Stimulated activated CD4-positive, alpha-beta T cell treated with anti-CD3 and anti-CD28 coated beads, Interleukin-12 subunit alpha, Interleukin-12 subunit beta, amount 100 ng/mL, for 24 hours (primary cell): ENCODE measurements at places on chromosomes 7 and 10.

- DNase-seq = no peak
Measured at GRCh38 chr7:14170872-14171271, 181.4 kb upstream of the ETV1 start.

- no peak for DNase-seq
Measured at GRCh38 chr7:30987936-30988335, 24.2 kb downstream of the GHRHR start.

DNA sequence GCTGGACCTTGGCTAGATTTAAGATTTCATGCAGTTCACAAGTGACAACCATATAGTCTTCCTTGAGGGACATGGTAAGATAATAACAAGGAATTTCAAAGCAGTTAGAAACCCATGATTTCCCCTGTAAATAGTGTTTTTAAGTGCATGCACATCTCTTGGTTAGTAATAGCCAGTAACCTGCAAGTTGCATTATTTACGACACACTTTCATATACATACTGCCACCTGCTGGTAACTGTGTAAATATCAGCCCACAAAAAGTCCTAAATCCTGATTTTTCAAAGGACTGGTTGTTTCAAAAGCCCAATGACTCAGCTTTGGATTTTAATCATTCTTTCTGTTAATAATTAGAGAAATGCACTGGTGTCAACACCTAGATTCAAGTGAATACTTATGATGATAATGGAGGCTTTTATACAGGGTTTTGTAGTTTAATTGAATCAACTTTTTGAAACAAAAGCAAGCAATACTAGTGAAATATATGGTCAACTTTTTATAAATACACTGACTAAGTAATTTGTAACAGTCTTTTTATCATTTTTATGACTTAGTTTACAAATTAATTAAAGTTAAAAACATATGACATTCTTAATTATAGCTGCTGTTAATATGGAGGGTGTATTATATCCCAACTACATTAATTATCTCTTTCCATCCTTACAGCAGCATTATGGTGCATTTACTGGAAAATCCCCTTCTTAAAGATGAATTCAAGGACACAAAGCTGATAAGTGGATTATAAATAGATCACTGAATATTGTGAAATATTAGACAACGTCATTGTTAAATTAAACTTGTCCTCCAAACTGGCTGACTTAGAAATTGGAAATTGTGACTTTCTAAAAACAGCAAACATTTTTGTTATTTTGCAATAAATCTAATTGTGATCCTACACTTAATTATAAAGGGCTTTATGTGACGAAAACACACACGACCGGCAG, 367.7 kb upstream of the SEMA3D start:
- DNase-seq = no peak

- no peak for DNase-seq
Measured at GRCh38 chr7:90654718-90655427, 58.8 kb downstream of the CDK14 start.

- no peak for DNase-seq
Measured at GRCh38 chr10:61589547-61590243, 73.0 kb upstream of the CABCOCO1 start.

GRCh38 chr7:114086537-114086913, 167.7 kb upstream of the PPP1R3A start:
- DNase-seq = no peak

- no peak for DNase-seq
Measured at GRCh38 chr10:116771959-116772585, 29.7 kb upstream of the HSPA12A start.
